Stimulated activated CD8-positive, alpha-beta memory T cell treated with anti-CD3 and anti-CD28 coated beads, Interleukin-12 subunit alpha, Interleukin-12 subunit beta, amount 100 ng/mL, for 1 hour (primary cell): ENCODE measurements at places on chromosomes 2 and 18.

GRCh38 chr2:41870265-41870585 is 177.6 kb upstream of the PKDCC start:
- DNase-seq = no peak

DNA sequence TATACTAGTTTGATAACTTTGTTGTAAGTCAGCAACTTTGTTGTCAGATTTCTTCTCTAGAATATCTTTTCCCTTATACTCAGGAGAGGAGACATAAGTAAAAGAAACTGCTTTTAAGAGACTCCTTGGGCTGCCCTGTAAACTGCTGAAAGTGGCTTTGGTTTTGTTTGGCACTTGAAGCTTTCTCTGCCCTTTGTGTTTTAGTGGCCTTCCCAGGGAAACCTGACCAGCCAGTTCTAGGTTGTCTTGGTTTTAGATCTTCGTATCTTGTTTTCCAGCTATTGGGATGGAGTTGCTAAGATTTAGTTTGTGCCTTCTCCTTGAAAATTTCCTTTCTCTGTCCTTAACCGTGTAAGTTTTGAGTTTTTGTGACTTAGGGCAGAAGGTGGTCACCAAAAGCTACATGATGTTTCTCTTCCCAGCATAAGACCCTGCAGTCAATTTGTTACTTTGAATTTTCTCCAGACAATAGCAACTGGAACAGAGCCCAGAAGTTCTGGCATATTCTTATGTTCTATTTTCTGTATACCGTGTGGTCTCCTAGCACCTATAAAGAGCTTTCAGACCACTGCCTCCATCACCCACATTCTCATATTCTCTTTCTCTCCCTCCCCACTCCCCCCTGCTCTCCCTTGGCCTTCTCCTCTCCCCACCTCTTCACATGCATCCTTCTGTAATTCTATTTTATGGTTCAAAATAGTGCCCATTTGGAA is 81.1 kb downstream of the BOLA3 start:
- DNase-seq = no peak

DNA sequence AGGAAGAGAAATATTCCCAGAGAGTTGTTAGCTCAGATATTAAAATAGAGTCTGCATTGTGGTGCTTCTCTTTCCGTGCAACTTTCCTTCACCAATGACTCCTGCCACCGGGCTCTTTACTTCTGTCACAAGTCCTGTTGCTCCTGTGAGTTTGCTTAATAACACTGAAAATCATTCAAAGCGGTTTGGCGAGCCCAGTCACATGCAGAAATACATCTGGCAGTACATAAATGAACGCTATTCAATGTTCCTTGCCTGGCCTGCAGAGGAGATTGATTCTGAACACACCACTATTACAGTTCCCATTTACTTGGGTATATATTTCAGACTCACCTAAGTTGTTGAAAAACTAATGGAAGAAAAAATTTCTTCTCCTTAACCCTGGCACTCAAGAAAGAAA is 276.6 kb downstream of the ZNF521 start:
- no peak for DNase-seq

GRCh38 chr2:125852364-125852763 is 803.6 kb upstream of the GYPC start:
- no peak for DNase-seq

DNA sequence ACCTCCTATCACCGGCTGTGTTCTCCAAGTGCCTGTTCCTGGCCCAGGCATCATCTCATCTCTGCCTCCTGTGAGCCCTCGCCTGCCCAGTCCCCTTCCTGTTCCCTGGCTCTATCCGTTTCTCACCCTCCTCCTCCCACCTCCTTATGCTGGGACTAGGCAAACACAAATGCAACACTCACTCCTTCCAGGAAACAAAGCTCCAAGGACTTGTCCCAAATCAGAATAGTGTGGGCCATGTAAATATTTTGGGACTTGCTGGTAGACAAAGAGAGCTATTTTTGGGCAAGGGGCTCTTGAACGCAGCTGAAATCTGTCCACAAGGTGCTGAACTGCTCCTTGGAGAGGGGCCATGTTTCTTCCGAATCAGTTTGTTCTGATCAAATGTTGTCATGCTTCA is 25.3 kb downstream of the MBP start:
- DNase-seq = no peak

DNA sequence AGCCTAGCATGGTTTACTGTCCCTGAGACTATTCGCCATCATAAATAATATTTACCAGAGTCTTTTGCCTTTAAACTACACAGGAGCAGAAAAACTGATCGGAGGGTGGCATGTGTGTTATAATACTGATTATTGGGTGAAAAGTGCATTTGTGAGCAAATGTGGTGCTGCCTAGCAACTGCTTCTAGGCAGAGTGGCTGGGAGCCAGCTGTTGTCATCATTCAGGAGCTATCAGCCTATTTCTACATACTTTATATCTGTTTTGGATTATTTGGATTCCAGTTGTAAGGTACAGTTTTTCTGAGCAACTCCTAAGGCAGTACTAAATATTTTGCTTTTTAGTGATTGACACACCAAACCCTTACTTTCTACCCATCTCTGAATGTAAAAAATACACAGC is 75.0 kb upstream of the MSTN start:
- no peak for DNase-seq

DNA sequence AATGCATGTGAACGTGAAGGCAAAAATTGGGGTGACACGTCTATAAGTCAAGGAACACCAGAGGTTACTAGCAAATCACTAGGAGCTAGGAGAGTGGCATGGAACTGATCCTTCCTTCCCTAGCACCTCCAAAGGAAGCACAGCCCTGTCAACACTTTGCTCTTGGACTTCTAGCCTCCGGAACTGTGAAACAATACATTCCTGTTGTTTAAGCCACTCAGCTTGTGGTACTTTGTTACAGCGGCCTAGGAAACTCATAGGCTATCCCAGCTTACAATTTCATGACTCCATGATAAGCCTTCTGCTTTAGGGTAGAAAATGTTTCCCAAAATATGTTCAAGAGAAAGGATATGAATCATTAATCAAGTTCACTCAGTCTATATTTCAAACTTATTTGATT is 798.1 kb downstream of the DCDC2C start:
- DNase-seq = no peak

DNA sequence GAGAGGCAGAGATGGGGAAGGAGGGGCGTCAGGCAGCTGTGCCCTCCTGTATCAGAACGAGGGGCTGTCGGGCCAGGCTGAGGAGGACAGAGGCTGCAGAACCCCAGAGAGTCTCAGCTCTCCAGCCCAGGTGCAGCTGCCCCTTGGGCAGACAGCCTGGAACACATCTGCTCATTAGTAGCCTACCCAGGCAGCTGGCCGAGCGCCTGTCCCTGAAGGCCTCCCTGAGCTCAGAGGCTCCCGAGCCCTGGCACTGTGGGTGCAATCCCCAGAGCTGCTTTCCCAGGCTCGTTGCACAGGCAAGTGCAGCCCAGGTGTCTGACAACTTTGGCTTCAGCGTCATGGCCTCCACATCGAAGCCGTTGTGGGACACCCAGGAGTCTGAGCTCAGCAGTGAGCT is 13.1 kb upstream of the TMEM185B start:
- no peak for DNase-seq

DNA sequence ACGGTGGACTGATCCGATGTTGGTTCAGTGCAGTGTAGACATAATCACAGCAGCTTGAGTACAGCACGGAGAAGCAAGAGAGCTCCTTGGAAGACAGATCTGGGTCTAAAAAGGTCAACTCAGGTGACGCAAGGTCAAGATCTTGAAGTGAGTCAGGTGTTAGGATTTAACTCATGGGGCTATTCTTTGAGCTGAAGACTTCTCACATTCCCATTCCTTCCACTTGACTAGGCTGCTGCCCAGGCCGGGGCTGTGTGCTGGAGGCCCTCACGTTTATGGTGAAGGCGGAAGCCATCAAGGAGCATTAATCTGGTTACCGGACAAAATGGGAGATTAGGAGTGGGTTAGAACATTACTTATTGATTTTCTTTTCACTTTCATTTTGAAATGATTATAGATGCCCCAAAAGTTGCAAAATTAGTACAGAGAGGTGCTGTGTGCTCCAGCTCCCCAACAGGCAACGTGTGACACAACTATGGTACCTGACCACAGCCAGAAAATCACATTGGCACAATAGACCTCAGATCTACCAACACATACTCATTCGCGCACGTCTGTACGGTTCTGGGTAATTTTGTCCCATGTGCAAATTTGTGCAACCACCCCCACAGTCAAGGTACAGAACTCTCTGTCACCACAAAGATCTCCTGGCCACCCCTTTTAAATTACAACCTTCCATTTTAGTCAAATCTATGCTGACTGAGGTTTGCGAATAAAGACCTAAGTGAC is 77.6 kb upstream of the SEC11C start:
- no peak for DNase-seq

GRCh38 chr18:35862119-35862640 is 110.3 kb upstream of the RMP24 start:
- no peak for DNase-seq

DNA sequence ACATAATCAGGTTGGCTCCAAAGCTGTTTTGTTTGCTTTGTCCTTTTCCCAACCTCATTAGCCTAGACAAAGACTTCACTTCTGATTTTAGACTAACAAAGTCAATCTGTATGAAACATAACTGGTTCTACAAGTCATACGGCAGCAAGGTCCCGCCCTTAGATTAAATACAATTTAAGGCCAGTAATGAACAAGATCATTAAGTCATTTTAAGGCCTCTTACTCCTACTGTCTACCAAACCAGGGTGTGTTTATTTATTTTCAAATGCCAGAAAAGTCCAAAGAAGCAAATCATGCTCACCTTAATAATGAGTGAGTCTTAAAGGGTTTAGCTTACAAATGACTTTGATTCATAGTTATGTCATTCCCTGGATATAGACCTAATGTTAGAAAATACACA is 148.4 kb upstream of the ACVR2A start:
- DNase-seq = no peak

- DNase-seq = no peak
Observed at GRCh38 chr2:111896024-111896423, 2.4 kb upstream of the MERTK start.

DNA sequence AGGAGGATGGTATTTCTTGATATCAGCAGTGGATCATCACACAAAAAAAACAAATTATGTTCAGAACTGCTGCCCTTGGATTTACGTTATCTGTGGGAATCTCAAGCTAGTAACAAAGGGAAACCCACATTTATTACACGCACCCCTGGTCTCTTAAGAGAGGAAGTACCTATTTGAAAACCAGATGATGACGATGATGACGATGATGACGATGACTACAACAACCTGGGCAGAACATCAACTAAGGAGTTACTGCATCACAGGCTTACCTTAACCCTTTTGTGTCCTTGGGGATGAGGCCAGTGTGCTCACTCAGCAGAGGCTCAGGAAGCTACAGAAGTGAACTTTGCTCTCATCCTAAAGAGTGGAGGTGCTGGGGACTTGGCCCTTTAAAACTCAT is 169.4 kb downstream of the FSHR start:
- no peak for DNase-seq

- DNase-seq = no peak
Observed at GRCh38 chr2:119142824-119143223, 15.7 kb downstream of the C1QL2 start.

GRCh38 chr18:63356272-63356896 is 10.6 kb downstream of the KDSR start:
- no peak for DNase-seq

- DNase-seq = no peak
Observed at GRCh38 chr2:109123586-109124201, 5.3 kb upstream of the SH3RF3 start.

- no peak for DNase-seq
Observed at GRCh38 chr2:111034606-111035005, 86.1 kb upstream of the BCL2L11 start.

GRCh38 chr2:58939388-58939787 is 698.3 kb upstream of the FANCL start:
- DNase-seq = no peak

DNA sequence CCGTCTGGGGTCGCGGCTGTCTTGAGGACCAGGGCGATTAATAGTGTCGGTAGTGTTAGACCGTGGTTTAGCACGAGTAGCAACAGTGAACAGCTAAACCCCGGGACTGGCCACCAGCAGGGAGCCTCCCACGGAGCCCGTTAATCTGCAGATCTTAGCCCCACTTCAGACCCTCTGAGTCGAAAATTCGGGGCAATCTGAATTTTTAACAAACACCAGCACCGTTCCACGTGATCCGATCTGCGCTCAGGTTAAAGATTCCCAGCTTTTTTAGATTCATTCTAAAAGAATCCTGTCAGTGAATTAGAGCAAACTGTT is 479 bp upstream of the ATP5F1A start:
- no peak for DNase-seq

GRCh38 chr2:230654057-230654456 is 58.6 kb upstream of the CAB39 start:
- no peak for DNase-seq

DNA sequence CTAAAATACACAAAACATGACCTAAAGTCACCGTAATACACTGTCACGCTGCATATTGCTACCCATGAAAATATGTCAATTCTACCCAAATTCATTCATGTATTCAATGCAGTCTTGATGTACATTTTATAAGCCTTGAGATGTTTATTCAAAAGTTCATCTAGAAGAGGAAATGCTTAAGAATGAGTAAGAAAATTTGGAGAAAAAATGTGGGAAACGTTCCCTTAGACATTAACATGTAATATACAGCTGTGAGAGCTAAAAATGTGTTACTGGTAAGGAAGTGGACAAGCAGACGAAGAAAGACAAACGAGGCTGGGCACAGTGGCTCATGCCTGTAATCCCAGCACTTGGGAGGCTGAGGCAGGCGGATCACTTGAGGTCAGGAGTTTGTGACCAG is 37.3 kb downstream of the THAP4 start:
- no peak for DNase-seq
